ENCODE measurements at places on chromosomes 7 and 10.

GRCh38 chr10:25441270-25441669 is 266.5 kb downstream of the GPR158 start:
- no peak for DNase-seq

DNA sequence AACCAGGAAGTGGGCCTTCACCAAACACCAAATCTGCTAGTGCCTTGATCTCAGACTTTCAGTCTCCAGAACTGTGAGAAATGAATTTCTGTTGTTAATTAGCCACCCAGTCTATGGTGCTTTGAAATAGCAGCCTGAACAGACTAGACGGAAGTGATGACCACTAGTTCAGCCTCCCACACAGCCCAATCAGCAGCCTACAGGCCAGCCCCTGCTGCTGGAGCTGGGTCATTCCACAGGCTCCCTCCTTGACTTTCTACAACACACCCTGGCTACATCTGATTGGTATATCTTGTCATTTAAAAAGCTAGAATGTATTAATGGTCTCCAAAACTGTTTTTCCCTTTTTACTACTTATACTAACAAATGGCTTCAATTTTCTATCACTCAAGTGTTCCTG is 277.2 kb upstream of the TAC1 start:
- no peak for DNase-seq

DNA sequence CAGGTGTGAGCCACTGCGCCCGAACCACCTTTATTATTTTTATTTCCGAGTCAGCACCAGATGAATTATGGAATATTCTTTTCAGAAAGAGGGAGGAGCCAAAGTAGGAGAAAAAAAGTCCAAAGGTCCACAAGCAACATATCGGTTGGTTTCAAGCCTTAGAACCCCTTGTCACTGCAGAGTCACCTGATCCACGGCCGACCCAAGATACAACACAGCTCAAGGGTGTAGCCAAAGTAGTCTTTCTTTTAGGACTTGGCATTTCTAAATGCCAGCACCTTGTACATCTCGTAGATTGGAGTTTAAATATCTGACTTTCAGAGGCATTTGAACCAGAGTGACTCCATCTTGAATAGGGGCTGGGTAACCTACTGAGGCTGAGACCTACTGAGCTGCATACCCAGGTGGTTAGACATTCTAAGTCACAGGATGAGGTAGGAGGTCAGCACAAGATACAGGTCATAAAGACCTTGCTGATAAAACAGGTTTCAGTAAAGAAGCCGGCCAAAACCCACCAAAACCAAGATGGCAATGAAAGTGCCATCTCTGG is 113.9 kb upstream of the ANLN start:
- DNase-seq = no peak

- DNase-seq = no peak
Observed at GRCh38 chr10:72808001-72808400, 85.5 kb upstream of the OIT3 start.

- DNase-seq = peak; percentile 70
Observed at GRCh38 chr7:32516551-32517100, 21.3 kb downstream of the AVL9 start.

GRCh38 chr10:30438021-30438850 is 4.3 kb downstream of the MAP3K8 start:
- DNase-seq = peak; percentile 86

DNA sequence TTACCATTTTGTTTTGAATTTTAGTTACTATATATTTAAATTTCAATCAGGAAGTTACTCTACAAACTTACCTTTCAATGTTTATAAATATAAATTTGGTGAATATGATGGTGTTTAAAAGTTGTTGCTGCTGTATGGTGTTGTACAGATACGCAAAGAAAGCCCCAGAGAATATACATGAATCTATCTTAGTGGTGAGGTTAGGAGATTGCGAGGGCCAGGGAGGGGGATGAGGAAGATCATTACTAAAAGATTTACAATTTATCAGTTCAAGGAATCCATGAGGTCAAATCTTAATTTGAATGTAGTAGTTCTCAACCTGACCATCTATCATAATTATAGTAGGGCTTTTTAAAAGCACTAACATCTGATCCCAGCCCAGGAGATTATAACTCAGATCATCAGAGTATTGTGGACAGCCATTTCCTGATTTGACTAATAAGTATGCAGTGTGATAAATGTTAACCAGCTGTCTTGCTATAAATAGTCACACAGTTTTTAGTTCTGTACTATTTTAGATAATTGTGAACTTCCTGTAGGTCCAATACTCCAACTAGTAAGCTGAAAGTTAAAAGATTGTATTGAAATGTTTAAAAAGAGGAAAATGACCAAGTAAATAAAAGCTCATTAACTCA is 23.6 kb downstream of the FAM3C start:
- DNase-seq = peak; percentile 45

DNA sequence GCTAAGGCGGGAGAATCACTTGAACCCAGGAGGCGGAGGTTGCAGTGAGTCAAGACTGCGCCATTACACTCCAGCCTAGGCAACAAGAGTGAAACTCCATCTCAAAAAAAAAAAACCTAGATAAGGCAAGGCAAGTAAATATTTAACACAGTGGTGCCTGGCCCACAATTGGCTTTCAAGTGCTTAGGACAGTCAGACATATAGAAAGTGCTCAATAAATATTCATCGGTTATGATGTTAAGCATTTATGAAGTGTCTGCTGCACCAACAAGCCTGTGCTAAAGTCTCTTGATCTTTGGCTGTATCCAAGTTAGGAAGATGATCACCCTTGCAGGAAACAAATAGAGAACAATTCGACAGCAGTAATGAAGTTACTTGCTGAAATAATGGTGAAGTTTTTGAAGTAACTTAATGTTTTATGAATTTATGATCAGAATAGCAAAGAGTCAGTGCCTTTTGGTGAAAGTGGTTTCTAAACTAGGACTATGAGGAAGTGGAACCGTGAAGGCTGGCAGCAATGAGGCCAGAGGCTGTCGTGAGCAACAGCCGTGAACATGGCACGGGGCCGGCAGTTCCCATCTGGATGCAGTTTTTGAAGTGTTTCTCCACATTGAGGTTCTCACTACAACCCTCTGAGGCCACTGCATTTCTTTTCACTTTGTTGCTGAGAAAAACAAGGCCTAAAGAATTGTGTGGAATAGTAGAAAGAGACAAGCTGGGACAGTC is 48.1 kb upstream of the GATA3 start:
- DNase-seq = no peak

DNA sequence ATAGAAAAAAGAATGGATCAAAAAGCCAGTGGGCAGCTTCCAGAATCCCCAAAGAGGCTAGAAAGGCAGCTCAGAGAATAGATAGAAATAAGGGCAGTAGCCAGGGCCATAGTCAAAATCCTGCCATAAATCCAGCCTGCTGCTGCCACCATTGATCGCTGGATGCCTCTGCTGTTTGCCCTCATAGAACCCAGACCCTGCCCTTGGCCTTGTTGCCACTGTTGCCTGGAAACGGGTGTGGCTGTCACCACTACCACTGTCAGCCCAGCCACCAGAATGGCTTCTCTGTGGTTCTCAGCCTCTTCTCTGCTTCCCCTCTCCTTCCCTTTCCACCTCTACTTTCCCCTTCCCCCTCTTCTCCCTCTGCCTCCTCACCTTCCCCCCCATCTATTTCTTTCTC is 57.8 kb downstream of the HHEX start:
- no peak for DNase-seq

DNA sequence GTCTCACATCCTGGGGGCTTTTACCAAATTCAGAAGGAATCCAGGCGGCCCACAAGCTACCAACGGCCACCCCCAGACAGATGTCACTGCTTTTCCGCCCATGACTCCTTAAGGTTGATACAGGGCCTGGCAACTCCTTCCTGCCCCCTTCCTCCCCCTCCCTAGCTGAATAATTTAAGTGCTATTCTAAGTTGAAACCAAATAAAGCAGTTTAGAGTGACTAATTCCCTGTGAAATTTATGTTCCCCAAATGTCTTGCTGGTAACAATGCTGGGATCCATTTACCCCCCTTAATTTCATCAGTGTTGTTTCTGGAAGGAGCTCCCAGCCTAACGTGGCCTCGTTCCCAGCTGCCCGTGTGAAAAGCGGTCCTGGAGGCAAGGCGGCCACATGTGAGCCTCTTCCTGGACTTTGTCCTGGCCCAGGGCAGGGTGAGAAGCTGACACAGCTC is 109.6 kb downstream of the TMEM130 start:
- peak; percentile 46 for DNase-seq

DNA sequence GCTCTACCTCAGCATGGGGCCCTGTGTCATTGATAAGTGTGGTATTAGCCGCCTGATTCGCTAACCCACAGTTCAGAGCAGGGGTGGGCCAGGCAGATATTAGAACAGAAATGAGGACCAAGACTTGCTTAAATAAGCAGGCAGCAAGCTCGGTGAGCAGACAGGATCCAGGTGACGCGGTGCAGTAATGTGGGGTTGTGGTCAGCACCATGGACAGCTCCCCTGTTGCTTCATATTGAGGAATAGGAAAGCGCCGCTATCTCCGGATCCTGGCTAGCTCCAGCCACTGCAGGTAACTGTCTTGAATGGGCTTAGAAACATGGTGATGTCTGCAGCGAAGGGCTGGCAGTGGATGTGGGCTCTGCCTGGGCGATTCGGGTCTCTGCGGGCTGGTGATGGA is 51.3 kb upstream of the GPR26 start:
- DNase-seq = peak; percentile 38

Data from fibroblast of mammary gland (primary cell).